ENCODE measurements at places on chromosomes 16 and 17.

DNA sequence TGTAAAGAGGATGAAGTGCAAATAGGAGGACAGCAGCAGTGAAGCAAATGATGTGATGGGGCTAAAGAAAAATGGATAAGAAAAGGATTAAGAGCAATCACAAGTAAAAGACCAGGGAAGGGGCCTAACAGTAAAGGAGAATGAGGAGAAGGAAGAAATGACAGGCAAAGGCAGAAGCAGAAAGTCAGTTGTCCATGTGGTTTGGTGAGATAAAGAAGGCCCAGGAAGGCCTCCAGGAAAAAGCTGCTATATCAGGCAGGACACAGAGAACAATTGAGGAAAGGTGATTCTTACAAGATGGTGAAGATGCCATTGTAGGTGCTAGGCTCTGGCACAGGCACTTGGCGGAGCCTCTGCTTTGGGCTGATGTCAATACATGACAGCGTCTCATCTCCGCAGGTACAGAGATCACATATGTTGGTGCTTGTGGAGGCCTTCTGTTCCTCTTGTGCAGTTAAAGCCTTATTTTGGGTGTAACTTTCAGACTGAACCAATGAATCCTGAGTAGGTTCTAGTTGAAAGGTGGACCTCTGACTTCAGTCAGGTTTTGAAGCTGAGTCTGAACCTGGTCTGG lies 18.1 kb downstream of the RDM1 start:
- no peak for DNase-seq
- H3K27ac ChIP-seq, result no peak overlapping the region
- H3K4me3 ChIP-seq, result no peak overlapping the region
- no peaks in the 10 kb centered on the region for H3K4me1 ChIP-seq
- no peaks in the 10 kb centered on the region for H3K36me3 ChIP-seq
- H3K27me3 ChIP-seq, result no peaks in the 10 kb centered on the region

GRCh38 chr16:19330841-19331397 lies 45.4 kb downstream of the CLEC19A start:
- no peaks in the 10 kb centered on the region for H3K4me1 ChIP-seq
- H3K4me3 ChIP-seq, result no peak overlapping the region
- no peaks in the 10 kb centered on the region for H3K27me3 ChIP-seq
- H3K27ac ChIP-seq, result no peak overlapping the region
- DNase-seq, result no peak
- H3K36me3 ChIP-seq, result no peaks in the 10 kb centered on the region

- H3K4me3 ChIP-seq, result peak overlapping the region; percentile 14
- no peaks in the 10 kb centered on the region for H3K27me3 ChIP-seq
- no peaks in the 10 kb centered on the region for H3K36me3 ChIP-seq
- H3K4me1 ChIP-seq, result peaks cover 15% of the 10 kb centered on the region
- H3K27ac ChIP-seq, result peak overlapping the region; percentile 48
- DNase-seq, result peak; percentile 64
Observed at GRCh38 chr17:64441772-64442540, 7.0 kb upstream of the MILR1 start.

DNA sequence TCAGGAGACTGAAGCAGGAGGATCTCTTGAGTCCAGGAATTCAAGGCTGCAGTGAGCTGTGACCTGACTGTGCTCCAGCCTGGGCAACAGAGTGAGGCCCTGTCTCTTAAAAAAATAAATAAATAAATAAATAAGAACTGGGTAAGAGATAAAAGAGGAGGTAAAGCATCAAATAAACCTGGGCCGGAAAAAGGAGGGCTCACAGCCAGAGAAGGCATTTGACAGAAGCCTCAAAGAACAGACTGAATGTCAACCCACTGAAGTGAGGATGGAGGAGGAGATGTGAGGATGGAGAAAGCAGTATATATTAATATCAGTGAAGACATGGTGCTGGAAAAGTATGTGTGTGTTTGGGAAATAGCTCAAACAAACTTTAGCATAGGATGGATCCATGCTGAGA lies 6.1 kb downstream of the NOG start:
- H3K4me3 ChIP-seq, result no peak overlapping the region
- H3K27ac ChIP-seq, result no peak overlapping the region
- H3K36me3 ChIP-seq, result no peaks in the 10 kb centered on the region
- H3K27me3 ChIP-seq, result peaks cover 27% of the 10 kb centered on the region

DNA sequence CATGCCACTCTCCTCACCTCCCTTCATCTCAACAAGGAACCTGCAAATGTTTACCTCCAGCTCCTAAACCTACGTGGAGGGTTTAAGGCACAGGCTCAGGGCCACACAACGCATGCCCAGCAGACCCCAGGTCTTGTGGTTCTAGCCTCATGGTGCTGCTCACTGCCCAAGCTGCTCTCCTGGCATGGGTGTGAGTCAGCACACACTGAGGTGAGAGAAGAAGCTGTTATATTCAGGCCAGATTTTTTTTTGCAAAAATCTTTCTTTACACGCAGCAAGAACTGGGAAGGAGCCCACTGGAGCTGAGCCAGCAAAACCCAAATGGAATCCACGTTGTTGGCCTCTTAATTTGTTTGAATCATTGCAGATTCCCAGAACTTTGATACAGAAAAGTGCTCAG lies 5.5 kb upstream of the C16orf96 start:
- H3K27ac ChIP-seq, result no peak overlapping the region
- H3K36me3 ChIP-seq, result no peaks in the 10 kb centered on the region
- no peak overlapping the region for H3K4me3 ChIP-seq
- DNase-seq, result no peak

DNA sequence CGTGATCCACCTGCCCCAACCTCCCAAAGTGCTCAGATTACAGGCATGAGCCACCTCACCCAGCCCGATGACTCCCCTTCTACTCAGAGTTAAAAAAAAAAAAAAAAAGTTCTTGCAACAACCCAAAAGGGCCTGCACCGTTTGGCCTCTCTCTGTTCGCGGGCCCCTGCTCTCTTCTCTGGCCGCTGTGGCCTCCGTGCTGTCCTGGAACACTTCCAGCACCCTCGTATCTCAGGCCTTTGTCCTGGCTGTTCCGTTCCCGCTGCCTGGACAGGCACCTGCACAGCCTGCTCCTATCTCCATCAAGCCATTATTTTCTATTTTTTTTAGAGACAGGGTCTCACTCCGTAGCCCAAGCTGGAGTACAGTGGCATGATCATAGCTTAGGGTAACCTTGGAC lies 10.8 kb downstream of the MYO1C start:
- DNase-seq, result no peak
- H3K27me3 ChIP-seq, result no peaks in the 10 kb centered on the region
- no peak overlapping the region for H3K27ac ChIP-seq
- H3K4me3 ChIP-seq, result no peak overlapping the region
- peaks cover 7% of the 10 kb centered on the region for H3K4me1 ChIP-seq

DNA sequence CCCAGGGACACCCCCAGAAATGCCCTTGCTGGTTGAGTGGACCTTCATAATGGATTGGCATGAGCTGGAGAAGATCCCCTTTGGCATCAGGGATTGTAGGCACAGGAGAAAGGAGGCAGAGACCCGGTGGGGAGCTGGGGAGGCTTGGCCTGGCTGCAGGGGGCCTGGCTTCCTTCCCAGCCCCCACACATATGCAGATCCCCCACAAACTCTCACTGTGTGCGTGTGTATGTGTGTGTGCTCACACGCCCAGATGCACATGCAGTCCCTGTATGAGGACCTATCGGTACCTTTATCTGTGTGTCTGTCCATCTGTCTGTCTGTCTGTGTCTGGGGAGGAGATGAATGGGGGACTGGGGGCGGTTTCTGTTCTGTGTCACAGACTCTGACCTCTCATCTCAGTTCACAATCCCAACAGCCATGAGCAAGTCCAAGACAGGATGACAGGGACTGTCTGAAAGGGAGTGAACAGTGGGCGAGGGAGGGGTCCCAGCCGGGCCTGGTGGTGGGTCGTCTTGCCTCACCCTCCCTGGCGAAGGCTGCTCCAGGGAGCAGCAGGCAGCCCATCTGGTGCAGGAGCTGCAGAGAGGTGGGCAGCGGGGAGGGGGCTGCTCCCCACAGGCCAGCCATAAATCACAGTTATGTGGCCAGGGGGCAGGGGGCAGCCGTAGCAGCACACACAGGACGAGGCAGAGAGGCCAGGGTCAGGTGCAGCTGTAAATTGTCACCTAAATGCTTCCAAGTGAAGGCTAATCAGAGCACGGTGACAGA lies 46.7 kb upstream of the LHX1 start:
- H3K4me1 ChIP-seq, result peaks cover 27% of the 10 kb centered on the region
- H3K36me3 ChIP-seq, result no peaks in the 10 kb centered on the region
- H3K27ac ChIP-seq, result no peak overlapping the region

DNA sequence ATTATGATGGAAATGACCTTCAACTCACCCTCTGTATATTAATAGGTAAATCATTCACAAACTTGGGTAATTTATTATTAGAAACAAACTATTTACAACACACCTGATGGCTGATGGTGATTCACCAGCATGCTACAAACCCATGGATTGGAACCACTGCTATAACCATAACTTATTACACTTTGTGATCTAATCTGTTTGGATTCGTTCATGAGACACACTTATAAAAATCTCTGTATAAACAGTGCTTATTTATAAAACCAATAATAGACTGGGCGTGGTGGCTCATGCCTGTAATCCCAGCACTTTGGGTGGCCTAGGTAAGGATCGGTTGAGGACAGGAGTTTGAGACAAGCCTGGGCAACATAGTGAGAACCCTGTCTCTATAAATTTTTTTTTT lies 16.0 kb downstream of the SMIM36 start:
- H3K4me3 ChIP-seq, result no peak overlapping the region
- no peaks in the 10 kb centered on the region for H3K4me1 ChIP-seq
- H3K27me3 ChIP-seq, result no peaks in the 10 kb centered on the region
- H3K27ac ChIP-seq, result no peak overlapping the region
- H3K36me3 ChIP-seq, result no peaks in the 10 kb centered on the region

DNA sequence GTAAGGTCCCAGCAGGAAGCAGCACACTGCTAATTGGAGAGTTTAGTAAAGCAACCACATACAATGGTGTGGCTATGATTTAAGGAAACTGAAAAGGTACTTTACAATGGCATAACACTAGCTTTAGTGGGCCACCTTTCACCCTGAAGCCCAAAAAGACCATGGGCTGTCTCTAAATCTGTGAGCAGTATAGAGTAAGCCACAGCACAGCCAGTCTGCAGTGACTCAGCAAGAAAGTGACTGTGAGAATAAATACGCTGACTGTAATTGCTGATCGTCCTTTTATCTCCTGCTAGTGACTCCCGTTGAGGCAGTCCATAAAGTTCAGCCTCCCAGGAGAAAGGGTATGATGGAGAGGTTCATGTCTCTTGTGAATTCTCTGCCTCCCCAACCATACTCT lies 679.8 kb upstream of the KIF2B start:
- 0 out of 2 replicates have a peak overlapping the region, but pooled peaks have one; percentile 11 for H3K4me3 ChIP-seq
- H3K36me3 ChIP-seq, result no peaks in the 10 kb centered on the region
- H3K27me3 ChIP-seq, result no peaks in the 10 kb centered on the region

Data from MM.1S (cell line).